Fibroblast of skin of back (primary cell): ENCODE measurements at places on chromosomes 5 and 9.

- peak; percentile 31 for DNase-seq
Measured at GRCh38 chr5:174723979-174724483, 351 bp upstream of the MSX2 start.

DNA sequence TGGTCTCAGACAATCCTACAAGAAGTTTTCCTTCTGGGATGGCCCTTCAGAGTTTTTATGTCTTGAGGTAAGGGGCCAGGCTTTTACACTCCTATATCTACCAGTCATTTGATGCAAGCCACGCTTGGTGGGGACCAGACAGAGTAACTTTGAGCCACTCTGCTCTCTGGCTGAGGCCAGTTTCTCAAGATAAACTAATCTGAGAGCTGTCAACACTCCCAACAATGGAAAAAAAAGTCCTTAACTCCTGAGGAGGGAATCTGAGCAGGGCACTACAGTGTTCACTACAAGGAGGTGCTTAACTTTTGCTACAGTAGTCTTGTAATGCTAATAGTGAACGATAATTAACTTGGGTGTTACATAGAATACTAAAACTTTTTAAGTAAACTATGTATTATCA, 62.7 kb downstream of the MRPS30 start:
- DNase-seq = no peak

DNA sequence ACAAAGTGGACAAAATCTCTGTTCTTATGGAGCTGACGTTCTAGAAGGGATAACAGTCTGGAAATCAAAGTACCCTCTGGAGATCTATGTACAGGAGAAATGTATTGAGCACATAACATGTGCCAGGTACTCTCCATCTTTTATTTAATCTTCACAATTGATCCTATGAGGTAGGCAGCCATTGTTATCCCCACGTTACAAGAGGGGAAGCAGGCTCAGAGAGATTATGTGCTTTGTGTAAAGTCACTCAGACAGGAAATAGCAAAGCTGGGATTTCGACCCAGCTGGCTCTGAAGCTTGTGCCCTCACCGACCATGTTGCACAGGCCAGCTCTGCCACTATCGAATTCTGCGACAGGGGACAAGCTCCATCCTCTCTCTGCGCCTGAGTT, 21.5 kb downstream of the PDGFRB start:
- no peak for DNase-seq

- DNase-seq = no peak
Measured at GRCh38 chr5:175803736-175804454, 67.5 kb upstream of the CPLX2 start.

- peak; percentile 10 for DNase-seq
Measured at GRCh38 chr5:82222597-82223574, 55.3 kb downstream of the RPS23 start.

GRCh38 chr5:42949348-42950115, 90.6 kb downstream of the ANXA2R start:
- peak; percentile 87 for DNase-seq

GRCh38 chr5:174073122-174073660, 27.7 kb downstream of the NSG2 start:
- DNase-seq = no peak

GRCh38 chr9:131691969-131692611, 47.8 kb downstream of the RAPGEF1 start:
- no peak for DNase-seq

DNA sequence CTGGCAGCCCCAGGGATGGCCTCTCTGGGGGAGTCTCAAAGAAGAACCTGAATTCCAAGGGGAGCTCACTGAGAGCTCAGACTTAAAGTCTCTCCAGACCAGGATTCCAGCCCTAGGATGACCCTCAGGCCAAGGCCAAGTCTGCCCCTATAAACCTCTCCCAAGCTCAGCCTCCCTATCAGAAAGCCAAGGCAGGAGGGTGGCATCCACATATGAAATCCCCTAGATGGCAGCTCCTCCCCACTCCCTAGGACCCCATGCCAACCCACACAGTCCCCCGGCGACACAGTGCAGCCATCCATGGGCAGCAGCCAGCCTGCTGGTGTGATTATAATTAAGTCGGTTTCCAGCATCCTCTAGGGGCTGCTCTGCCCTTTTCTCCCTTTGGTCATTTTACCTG, 269.9 kb downstream of the CDK5RAP2 start:
- DNase-seq = no peak

DNA sequence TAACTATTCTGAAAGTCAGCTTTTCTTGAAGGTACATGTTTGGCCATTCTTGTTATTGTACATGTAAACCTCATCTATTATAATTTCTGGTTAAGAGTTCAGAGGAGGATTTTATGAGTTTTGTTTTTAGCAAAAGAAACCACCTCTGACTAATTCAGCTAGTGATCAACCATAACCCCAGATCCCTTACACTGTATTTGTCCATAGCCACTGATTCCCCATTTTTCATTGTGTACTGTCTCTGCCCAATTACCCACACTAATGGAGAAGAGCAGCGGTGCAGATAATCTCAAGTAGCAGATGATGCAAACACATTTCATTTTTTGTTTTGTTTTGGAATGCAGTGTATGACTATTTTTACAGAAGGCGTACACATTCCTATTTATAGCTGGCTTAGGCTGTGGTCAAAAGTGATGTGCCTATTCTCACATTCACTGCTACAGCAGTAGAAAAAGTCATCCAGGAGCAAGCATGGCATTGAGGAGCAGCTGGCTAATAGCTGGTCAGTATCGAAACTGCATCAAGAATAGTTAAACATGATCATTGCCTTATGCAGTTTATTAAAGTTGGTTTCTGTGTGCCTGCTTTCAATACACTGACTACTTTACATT, 988.3 kb downstream of the DTWD2 start:
- peak; percentile 71 for DNase-seq

- DNase-seq = no peak
Measured at GRCh38 chr5:146540414-146540813, 24.4 kb upstream of the GPR151 start.

DNA sequence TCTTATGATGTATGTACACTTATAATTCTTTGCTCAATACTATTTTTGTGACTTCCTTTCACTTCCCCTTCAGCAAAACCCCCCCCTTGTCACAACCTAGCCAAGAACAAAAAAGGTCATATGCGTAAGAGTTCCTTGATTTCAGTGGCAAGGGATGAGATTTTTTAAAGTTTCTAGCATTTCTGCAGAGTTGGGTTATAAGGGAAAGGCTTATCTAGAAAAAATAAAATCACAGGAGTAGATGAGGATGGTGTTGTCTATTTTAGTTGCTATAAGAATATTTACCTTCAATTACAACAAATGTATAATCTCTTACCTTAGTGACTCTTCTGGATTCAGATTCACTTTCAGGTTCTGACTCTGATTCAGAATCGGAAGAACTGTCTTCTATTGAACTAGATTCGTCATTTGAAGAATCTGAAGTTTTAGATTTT, 184.6 kb downstream of the AP3B1 start:
- no peak for DNase-seq
